Neural crest cell (in vitro differentiated cells): ENCODE measurements at places on chromosomes 5 and 9. TPM values are rescaled to one million over a fixed set of nuclear protein-coding genes. Genes with fewer than 3 reads are reported as not detected.
A peak's percentile ranks its signal among the peaks of the same experiment; 100 is the strongest.

Gene NAIP
- 10.3 and 11.3 TPM in 2 replicates for total RNA-seq

- no peaks in the 10 kb centered on the region for H3K27me3 ChIP-seq
- H3K36me3 ChIP-seq, result no peaks in the 10 kb centered on the region
- peaks cover 6% of the 10 kb centered on the region for H3K4me1 ChIP-seq
- no peak overlapping the region for H3K27ac ChIP-seq
Observed at GRCh38 chr9:7095058-7095457, 337.3 kb downstream of the KDM4C start.

GRCh38 chr5:75885849-75886596 lies 168.8 kb upstream of the POC5 start:
- DNase-seq, result peak; percentile 2
- no peak overlapping the region for H3K4me3 ChIP-seq
- H3K27me3 ChIP-seq, result no peaks in the 10 kb centered on the region
- peak overlapping the region; percentile 2 for H3K27ac ChIP-seq

- H3K27ac ChIP-seq, result no peak overlapping the region
- no peak overlapping the region for H3K4me3 ChIP-seq
- H3K27me3 ChIP-seq, result no peaks in the 10 kb centered on the region
- peaks cover 3% of the 10 kb centered on the region for H3K4me1 ChIP-seq
Observed at GRCh38 chr5:81884871-81885270, 87.0 kb upstream of the ATG10 start.

DNA sequence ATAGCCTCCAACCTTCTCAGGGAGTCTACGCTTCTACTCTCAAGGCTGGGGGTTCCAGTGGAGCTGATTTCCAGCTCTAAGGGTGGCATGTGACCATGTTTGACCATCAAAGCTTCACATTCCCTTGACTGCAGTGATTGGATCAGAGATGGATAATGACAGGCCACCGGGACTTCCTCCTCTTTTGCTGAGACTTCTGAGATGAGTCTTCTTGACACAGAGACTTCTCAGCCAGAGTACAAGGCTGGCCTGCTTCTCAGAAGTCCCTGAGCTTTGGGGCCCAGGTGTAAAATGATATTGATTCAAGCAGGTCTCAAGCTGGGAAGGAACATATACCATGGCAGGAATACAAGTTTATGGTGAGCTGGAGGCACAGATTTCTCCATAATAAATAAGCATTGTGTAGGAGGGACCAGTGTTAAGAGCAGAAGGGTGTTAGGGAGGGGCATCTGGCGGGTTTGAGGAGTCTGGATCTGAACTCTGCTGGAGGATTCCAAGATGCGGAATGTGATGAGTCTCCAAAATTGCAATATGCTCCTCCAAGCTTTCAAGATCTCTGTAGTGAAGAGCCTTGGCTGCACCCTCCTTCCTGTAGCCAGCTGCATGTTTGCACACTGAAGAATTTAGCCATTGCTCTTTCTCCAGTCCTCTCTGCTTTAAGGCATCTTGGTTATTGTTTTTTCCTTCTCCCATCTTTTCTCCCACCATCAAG lies 41.7 kb upstream of the HSD17B4 start:
- peaks cover 9% of the 10 kb centered on the region for H3K4me1 ChIP-seq
- DNase-seq, result no peak
- no peak overlapping the region for H3K27ac ChIP-seq
- peaks cover 3% of the 10 kb centered on the region for H3K27me3 ChIP-seq
- no peaks in the 10 kb centered on the region for H3K36me3 ChIP-seq

Gene PALM2AKAP2
- total RNA-seq, result 5.6 and 7.1 TPM in 2 replicates

DNA sequence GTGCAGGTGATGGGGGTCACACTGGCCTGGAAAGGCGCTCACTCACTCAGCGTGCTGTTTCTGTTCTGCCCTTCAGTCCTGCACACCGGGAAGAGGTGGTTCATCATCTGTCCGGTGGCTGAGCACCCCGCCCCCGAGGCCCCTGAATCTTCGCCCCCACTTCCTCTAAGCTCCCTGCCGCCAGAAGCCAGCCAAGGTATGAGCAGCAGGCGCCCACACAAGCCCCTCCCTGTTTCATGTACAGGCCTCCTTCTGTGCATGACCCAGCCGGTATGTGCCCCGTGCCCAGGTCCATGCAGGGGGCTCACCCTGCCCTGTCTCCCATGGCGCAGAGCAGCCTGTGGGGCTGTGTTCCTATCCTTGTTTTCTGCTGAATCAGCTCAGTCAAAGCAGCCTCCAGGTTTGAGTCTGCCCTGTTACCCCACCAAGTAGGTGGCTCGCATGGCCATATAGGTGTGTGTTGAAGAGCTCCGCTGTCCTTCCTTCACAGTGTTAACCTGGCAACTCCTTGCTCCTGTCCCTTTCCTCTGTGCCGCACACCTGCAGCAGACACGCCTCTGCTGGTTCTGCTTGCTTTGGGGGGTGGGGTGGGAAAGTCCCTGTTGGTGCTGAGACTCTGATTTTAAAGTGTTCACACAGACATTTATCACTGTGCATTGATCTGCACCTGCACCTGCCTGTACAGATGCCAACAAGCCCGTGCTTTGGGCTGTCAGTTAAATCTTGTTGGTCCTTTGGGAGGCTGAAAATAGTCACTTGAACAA lies 84.8 kb downstream of the WNK2 start:
- H3K4me3 ChIP-seq, result no peak overlapping the region
- H3K27me3 ChIP-seq, result no peaks in the 10 kb centered on the region
- H3K27ac ChIP-seq, result no peak overlapping the region
- H3K36me3 ChIP-seq, result peaks cover 23% of the 10 kb centered on the region
- no peak for DNase-seq

GRCh38 chr5:176446884-176447590 lies 1.1 kb upstream of the FAF2 start:
- peaks cover 29% of the 10 kb centered on the region for H3K4me1 ChIP-seq
- no peaks in the 10 kb centered on the region for H3K36me3 ChIP-seq
- peak overlapping the region; percentile 98 for H3K4me3 ChIP-seq
- H3K27me3 ChIP-seq, result peaks cover 2% of the 10 kb centered on the region
- peak overlapping the region; percentile 98 for H3K27ac ChIP-seq

DNA sequence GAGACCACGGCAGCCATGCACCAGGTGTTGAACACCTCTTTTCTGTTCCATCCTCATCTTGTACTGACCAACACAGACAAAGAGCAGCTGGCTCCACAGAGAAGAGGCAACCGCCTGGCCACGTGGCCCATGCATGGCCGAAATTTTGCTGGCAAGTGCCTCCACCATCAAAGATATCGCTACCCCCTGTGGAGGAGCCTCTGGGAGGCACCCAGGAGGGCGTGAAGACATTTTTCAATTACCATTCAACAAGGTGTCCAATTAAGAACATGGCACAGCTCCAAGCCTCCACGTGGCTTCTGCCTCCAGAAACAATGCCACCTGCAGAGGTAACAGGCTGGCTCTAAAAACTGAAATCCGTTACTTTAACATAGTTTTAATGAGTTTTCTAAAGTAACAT lies 54.4 kb upstream of the CKS2 start:
- peaks cover 7% of the 10 kb centered on the region for H3K36me3 ChIP-seq
- DNase-seq, result no peak
- H3K27ac ChIP-seq, result no peak overlapping the region
- H3K4me3 ChIP-seq, result no peak overlapping the region
- no peaks in the 10 kb centered on the region for H3K27me3 ChIP-seq

Gene PCDHB16
- total RNA-seq, result 11.4 and 12.6 TPM in 2 replicates
